Mesenteric fat pad (tissue), 1 donor: ENCODE measurements at places on chromosomes 2 and 18. TPM values are rescaled to one million over a fixed set of nuclear protein-coding genes. Genes with fewer than 3 reads are reported as not detected.
A peak's percentile ranks its signal among the peaks of the same experiment; 100 is the strongest.

- DNase-seq = no peak
These were observed 66.7 kb downstream of the KIAA1328 start for GRCh38 chr18:36895606-36896005.

The SLC4A1AP gene
- total RNA-seq = 18.0 TPM

The LOXHD1 gene
- total RNA-seq = 2.3 TPM

DNA sequence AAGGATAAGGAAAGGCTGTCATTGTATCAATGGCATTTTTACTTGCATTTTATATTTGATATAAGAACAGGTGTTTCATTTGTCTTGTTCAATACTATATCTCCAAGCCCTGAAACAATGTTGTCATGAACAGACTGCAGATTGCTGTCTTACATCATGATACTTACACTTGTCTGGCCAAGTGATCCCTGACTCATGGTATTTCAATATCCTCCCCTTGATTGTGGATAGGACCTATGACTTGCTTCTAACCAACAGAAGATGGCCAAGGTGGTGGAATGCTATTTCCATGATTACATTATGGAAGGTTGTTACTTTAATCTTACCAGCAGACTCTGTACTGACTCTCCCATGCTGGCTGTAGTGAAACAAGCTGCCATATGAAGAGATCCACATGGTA is 471.1 kb downstream of the CCDC85A start:
- no peak for DNase-seq

The CD8B gene
- total RNA-seq = 0.67 TPM

DNA sequence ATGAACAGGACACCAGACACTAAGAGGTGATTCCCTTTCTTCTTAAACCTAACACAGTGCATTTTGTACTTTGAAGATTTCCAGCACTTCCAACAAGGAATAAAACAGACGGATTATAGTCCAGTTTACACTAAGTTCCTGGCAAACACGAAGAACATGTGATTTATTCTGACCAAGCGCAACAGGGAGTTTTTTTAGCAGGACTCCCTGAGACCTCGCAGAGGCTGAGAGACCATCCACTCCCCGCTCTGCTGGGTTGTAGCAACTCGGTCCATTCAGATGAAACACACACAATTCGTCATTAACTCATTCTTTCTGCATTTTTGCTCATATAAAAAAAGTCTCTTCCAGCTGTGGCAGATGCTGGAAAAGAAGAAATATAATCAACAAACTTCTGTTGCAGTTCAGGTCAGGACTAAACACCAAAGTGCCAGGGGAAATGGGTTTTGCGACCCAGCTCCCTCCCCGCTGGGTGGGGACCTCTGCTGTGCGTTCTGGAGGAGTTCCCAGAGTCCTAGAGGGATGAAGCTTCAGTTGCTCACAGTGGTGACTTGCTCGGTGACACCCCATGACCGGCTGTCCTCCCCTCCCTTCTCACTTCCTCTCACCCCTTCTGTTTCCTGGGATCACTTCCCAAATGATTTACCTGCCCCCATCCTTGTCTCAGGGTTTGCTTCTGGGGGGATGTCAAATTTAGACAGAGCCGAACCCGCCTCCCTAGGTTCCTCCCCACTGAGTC is 52.5 kb downstream of the KCNF1 start:
- no peak for DNase-seq

DNA sequence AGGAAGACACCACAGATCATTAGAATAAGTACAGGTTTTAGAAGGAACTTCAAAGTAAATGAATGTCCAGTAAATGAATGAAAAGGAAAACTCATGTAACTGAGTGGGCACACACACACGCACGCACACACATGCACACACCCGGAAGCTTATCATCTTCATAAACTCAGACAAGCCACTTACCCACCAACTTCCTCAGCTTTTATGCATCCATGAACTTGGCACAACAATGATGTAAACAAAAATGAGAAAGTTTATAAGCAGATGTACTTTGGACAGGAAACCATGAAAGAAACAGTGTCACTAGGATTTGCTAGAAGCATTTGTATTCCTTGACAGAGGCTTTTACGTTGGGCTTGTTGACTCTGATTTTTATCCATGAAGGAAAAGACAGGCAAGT is 23.2 kb downstream of the RNF152 start:
- no peak for DNase-seq

The DSG1 gene
- not detected for total RNA-seq

- DNase-seq = peak; percentile 43
These were observed 183.5 kb downstream of the AGAP1 start for GRCh38 chr2:235677276-235677788.

DNA sequence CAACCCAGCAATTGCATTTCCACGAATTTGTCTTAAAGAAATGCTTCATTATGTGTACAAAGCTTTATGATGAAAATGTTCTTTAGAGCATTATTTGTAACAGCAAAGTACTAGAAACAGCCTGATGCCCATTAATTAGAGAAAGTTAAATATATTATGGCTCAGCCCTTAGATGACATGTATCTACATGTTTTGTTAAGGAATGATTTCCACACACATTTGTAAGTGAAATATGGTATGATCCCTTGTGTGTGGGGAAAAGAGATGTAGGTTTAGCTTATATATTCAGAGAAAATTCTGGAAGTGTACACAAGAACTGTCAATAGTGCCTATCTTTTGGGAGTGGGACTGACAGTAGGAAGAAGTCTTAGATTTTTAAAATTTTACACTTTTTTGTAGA is 3.8 kb upstream of the PTPN4 start:
- no peak for DNase-seq

DNA sequence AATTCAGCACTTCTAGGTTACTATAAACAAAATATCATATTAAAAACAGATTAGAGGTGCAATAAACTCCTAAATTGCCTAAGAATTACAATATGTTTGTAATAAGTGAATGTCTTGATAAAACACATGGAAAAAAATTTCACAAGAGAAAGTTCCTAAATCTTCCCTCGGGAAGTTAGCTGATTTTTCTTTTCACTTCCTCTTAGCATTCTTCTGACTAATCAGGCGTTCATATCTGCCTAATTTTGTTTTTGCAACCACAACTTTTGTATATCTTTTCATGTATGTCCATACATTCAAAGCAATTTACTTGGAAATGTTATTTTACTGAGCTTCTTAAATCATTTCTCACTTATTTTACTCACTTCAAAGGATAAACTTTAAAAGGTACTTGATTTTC is 88.5 kb downstream of the RTTN start:
- no peak for DNase-seq

DNA sequence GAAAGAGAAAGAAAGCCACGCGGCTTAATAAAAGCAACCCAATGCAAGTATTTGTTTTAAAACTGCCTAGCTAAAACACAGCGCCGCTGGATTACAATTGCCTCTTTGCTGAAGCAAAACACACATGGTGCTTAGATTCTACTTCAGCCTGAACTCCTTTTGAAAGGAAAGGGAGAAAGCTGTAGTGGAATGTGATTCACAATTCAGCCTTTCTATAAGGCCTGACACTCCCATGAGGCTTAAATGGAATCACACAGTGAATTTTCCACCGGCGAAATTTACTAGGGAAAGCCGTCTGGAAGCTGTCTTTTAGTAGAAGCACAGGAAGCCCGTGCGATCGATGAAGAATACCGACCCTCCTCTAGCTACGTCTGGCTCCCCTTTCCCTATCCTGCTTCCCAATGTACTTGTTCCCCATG is 348.0 kb downstream of the DLGAP1 start:
- no peak for DNase-seq

DNA sequence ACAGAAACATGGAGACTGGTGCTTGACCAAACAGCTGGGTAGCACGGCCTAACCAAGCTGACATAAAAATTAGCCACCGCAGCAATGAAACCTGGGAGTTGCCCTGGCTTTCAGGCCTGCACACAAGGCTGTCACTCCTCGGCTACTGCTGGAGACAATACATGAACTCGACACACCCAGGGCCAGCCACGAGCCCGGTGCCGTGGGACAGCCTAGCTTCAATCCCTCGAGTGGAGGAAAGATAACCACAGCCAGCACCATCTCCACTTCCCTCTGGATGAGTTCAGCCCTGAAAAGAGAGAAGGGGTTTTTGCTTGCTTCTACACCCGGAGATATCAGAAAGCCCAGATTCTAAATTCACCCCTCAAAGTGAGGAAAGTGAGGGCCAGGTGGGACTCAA is 78.0 kb downstream of the BCL2L11 start:
- no peak for DNase-seq

- no peak for DNase-seq
These were observed 1348.7 kb upstream of the NXPH2 start for GRCh38 chr2:140128909-140129308.

GRCh38 chr18:4358618-4359017 is 96.5 kb downstream of the DLGAP1 start:
- no peak for DNase-seq

The UCN gene
- total RNA-seq = 1.0 TPM

The CPS1 gene
- total RNA-seq = 3.8 TPM

DNA sequence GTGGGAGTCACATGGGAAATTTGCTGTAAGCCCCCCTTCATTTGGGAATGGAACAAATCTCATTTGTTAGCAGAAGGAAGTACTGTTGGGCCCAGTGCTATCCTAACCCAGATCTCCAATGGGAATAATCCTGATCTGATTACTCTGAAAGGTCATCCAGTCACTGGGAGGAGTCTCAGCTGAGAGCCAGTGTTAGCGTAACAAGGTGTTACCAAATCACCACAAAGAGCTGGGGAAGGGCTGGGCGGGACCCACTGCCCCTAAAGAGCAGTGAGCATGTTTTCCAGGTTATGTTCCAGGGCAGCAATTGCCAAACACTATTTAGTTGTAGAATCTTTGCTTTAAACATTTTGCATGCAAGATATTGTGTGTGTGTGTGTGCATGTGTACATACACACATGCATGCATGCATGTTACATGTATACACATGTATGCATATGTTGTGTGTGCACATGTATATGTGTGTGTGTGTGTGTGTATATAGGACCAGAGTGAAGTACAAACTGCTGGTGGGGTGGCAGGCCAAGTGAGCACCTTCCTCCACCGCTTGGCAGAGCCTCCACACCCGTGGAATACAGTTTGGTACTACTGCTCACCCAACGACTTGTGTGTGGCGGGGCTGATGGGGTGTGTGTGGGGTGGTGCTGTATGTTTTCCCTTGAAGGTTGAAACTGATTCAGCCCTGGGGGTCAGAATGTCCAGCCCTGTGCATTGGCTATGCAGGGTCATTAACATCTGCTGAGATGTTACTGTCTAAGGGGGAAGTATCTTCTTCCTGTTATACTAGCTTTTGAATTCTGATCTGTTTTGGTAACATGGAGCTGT is 15.2 kb downstream of the INPP5D start:
- DNase-seq = peak; percentile 69

- DNase-seq = no peak
These were observed 386.6 kb upstream of the SPRED2 start for GRCh38 chr2:65818873-65819451.

- no peak for DNase-seq
These were observed 754.9 kb downstream of the RNF144A start for GRCh38 chr2:7672027-7672684.

GRCh38 chr2:99259465-99259864 is 4.0 kb upstream of the LYG2 start:
- DNase-seq = no peak

- DNase-seq = peak; percentile 98
These were observed at the start of gene TMEM150A for GRCh38 chr2:85602476-85603234. TSS of gene TMEM150A (minus strand) at chr2:85602698. CDS start at chr2:85601948, 750 bp downstream.

GRCh38 chr18:9782073-9782857 is 74.2 kb downstream of the RAB31 start:
- no peak for DNase-seq

- DNase-seq = no peak
These were observed 104.5 kb upstream of the CELF4 start for GRCh38 chr18:37669991-37670534.

DNA sequence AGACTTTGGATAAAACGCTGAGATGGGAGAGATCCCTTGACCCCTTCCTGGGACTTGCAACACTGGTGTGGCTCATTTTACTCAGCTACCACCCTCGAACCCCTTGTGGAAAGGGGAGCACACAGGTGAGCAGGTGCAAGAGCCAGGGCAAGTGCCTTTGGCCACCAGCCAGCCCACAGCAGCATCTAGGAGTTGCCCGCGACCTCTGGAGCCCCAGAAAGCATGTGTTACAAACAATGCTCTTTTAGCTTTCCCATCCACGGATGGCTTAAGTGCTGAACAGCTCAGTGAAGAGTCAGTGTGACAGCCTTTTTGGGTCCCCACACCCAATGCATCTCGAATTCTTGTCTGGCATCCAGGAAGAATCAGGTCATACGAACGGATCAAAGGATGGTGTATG is 197.8 kb downstream of the MEMO1 start:
- no peak for DNase-seq

DNA sequence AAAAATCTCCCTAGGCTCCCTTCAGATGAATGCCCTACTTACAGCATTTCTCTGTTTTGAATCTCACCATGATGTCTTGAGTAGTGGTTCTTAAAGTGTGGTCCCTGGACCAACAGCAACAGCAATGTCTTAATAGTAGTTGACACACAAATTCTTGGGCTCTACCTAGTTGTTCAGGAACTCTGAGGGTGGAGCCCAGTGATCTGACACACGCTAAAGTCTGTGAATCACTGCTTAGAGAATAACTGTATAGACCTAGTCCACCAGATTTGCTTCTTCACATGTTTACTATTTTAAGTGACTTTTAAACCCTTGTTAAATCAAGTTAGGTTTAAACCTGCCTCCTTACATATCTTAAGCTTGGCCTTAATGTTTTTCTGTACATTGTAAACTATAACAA is 47.6 kb upstream of the ARHGAP15 start:
- DNase-seq = no peak

DNA sequence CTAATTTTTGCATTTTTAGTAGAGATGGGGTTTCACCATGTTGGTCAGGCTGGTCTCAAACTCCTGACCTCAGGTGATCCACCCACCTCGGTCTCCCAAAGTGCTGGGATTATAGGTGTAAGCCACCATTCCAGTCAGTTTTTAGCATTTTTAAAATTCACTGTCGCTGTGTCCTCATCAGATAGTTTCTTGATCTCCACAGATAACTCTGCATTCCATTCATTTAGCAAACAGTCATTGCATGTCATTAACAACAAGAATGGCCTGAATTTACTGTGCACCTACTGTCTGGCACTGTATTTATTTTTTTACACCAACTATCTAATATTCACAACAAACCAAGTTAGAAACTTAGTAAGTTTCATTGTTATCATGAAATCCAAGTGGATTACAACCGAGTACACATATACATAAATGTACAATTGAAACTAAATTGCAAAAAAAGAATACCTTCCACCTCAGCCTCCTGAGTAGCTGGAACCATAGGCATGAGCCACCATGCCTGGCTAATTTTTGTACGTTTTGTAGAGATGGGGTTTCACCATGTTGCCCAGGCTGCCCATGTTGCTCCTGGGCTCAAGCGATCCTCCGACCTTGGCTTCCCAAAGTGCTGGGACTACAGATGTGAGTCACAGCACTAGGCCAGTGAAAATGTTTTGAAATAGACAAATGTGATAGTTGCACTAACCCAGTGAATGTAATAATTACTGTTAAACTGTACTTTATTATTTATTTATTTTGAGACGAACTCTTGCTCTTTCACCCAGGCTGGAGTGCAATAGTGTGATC is 4.3 kb downstream of the MCEE start:
- no peak for DNase-seq

The LRRTM4 gene
- 0.55 TPM for total RNA-seq

GRCh38 chr18:7197854-7198253 is 33.0 kb upstream of the LRRC30 start:
- DNase-seq = no peak

- DNase-seq = no peak
These were observed 678.6 kb upstream of the HS6ST1 start for GRCh38 chr2:128997166-128997866.

The ATG16L1 gene
- 20.5 TPM for total RNA-seq

- no peak for DNase-seq
These were observed 96.5 kb downstream of the XIRP2 start for GRCh38 chr2:166984797-166985196.

GRCh38 chr2:129460299-129461198 is 518.9 kb upstream of the RAB6C start:
- no peak for DNase-seq
